ENCODE measurements at places on chromosomes 5 and 9.

DNA sequence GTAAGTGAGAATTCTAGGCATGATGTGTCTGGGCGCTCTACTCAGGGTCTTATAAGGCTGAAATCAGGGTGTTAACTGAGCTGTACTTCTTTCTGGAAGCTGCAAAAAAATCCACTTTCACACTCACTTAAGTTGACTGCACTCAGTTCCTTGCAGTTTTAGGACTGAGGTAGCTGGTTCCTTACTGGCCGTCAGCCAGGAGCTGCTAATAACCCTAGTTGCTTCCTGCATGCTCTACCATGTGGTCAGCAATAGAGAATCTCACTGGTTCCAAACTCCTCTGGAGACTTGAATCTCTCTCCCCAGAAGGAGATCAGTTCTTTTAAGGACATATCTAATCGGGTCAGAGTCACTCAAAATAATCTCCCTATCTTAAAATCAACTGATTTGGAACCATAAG, 911.2 kb downstream of the EFNA5 start:
- no peak for DNase-seq

DNA sequence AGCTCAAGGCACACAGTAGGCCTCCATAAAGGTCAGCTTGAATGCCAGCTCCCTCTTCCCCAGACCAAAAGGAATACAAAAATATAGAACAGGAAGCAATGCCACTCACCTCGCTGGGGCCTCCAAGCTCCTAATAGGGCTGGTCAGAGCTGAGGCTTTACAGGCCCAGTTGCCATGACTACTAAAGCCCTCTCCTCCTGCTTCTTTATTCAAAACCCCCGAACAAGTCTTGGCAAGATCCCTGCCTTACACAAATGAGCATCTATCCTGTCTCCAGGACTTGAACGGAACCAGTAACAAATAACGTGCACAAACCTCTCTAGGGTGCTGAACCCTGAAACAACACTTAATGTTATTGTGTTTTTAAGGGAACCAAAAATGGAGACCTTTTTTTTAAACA, 136.3 kb downstream of the SIL1 start:
- DNase-seq, result no peak

DNA sequence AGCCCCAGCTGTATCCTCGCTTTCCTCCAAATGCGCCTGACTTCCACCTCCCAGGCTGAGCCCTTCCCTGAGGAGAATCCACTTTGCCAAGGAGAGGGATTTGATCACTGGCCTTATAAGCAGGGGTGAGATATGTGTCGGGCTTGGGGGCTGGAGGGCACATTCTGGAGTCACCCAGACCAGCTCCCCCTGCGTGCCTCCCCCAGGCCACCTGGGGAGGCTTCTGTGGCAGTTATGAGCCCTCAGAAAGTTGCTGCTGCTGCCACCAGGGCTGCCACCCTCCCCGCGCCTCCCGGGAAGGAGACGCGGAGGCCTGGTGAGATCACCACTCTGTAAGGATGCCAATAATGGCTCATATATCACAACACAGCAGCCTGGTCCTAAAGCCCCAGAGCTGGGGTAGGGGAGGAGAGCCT, 211.5 kb downstream of the PAPPA start:
- no peak for DNase-seq

GRCh38 chr5:134175921-134176510, 734 bp downstream of the SKP1 start:
- peak; percentile 65 for DNase-seq

Measured in activated CD8-positive, alpha-beta memory T cell treated with anti-CD3 and anti-CD28 coated beads, Interleukin-2, amount 10 ng/mL, durations not matched to agents 7 days and 5 days (primary cell).